ENCODE measurements at places on chromosomes 4 and X.

GRCh38 chr4:184574861-184575260 lies 74.4 kb downstream of the CASP3 start:
- DNase-seq: no peak

DNA sequence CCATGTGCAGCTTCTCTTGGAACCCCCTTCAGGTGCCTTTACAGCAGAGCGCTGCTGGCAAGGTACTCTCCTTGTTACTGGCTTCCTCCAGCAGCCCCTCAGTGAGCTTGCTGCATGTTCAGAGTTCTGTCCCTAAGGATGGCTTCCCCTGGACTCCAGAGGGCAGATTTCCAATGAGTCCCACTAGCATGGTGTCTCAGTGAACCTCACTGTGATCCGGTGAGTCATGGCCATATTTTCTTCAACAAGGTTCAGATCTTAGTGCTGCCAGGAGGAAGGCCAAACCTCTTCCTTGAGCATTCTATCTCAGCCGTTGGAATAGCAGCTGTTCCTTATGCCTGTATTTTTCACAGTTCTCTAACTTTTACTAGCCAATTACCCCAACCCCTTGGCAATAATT lies 98.8 kb downstream of the CASK start:
- peak; percentile 8 for DNase-seq

DNA sequence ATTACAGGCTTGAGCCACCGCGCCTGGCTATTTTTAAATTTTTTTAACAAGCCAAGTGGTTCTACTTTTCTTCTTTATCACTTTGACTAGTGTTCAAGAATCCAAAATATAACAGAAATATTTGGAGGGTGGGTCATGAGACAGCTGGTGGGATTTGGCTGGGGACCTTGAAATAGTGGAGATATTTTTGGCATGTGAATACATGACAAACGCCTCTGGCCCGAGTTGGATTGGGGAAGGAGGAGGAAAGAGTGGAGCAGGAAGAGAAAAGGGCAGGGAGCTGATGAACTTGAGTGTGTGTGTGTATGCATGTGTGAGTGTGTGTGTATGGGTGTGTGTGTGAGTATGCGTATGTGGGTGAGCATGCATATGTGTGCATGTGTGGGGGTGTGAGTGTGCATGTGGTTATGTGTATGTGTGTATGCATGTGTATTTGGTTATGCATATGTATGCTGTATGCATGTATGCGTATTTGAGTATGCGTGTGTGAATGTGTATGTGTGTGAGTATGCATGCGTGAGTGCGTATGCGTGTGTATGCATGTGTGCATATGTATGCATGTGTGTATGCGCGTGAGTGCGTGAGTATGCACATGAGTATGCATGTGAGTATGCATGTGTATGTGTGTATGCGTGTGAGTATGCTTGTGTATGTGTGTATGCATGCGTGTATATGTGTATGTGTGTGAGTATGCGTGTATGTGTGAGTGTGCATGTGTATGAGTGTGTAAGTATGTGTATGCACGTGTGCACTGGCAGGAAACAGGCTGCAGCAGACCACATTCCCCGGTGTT lies 49.6 kb downstream of the JADE1 start:
- DNase-seq: peak; percentile 82

- DNase-seq: no peak
These were observed 79.6 kb upstream of the NPNT start for GRCh38 chr4:105815701-105816100.

- DNase-seq: no peak
These were observed 42.5 kb upstream of the MAP9 start for GRCh38 chr4:155419266-155419665.

GRCh38 chr4:125159001-125159400 lies 155.8 kb upstream of the FAT4 start:
- no peak for DNase-seq

- no peak for DNase-seq
These were observed 27.5 kb upstream of the SULT1B1 start for GRCh38 chr4:69787879-69788278.

GRCh38 chr4:151035328-151035727 lies 20.2 kb upstream of the LRBA start:
- no peak for DNase-seq

- DNase-seq: no peak
These were observed 73.8 kb downstream of the MTMR1 start for GRCh38 chrX:150767045-150767395.

GRCh38 chrX:106401965-106402559 lies 209.7 kb upstream of the RADX start:
- DNase-seq: no peak

GRCh38 chrX:72366178-72366577 lies 60.5 kb upstream of the CITED1 start:
- no peak for DNase-seq

GRCh38 chrX:134452596-134452995 lies 7.4 kb upstream of the HPRT1 start:
- DNase-seq: no peak

- DNase-seq: no peak
These were observed 7.2 kb downstream of the FAM53A start for GRCh38 chr4:1676605-1677525.

DNA sequence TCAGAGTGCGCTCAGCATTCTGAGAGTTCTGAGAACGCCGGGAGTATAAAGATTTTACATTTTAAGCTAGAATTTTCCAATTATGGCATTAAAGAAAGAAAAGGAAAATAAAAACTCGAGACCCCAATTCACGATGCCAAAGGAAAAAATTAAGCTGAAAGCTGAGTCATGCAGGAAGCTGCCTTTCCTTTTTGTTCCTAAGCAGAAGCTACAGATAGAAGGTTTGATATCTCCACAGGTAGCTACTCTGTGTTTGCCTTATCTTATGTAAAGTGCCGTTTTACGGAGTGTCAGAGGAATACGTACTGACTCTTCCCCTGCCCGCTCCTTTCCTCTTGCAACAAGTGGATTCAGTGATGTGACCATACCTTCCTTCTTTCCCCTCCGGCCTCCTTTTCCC lies 10.8 kb upstream of the SORBS2 start:
- DNase-seq: no peak

- DNase-seq: no peak
These were observed 30.3 kb downstream of the NSDHL start for GRCh38 chrX:152861116-152861515.

- DNase-seq: no peak
These were observed 1303.4 kb downstream of the TECRL start for GRCh38 chr4:63105839-63106238.

DNA sequence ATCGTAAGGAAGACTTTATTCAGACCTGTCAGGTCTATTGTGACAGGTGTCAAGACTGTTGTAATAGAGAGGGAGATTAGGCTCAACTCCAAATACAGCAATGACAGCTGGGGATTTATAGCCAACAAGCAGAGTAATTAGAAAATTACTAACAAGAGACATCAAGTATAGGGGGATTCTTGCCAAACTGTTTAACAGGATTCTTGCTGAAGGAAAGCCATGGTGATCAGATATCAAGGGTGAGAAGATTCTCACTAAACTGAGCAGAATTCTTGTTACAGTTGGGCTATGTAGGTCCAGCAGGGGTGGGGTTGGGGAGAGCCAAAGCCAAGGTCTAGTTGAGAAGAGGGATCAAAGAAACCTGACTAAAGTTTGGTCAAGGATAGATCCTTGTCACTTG lies 461.0 kb upstream of the GALNT7 start:
- no peak for DNase-seq

Data from fibroblast of skin of left biceps (primary cell).